Stimulated activated CD8-positive, alpha-beta memory T cell treated with anti-CD3 and anti-CD28 coated beads, Interleukin-7, amount 100 ng/mL, for 4 hours (primary cell): ENCODE measurements at places on chromosomes 5 and 9.

DNA sequence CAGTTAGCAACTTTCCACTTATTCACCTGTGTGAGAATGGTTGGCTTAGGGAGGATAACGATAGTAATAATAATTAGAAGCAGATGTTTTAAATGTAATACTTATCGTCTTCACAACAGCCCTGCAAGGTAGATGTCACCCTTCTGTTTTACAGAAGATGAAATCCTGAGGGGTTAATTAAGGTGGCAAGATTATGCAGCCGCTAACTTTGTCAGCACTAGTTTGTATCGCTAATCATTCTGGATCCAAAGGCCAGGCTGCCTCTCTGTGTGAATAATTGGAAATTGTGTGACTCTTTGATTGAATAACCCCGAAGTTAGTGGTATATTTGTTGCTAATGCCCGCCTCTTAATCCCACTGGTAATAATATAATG is 635 bp downstream of the IFT74 start:
- no peak for DNase-seq

- no peak for DNase-seq
These were observed 121.4 kb downstream of the NFIB start for GRCh38 chr9:14192556-14192955.

- no peak for DNase-seq
These were observed 117.2 kb downstream of the PSD2 start for GRCh38 chr5:139912804-139913203.

GRCh38 chr9:14585730-14586473 is 107.3 kb downstream of the ZDHHC21 start:
- DNase-seq, result no peak

- DNase-seq, result no peak
These were observed 117.5 kb upstream of the ZNF462 start for GRCh38 chr9:106745457-106745856.

DNA sequence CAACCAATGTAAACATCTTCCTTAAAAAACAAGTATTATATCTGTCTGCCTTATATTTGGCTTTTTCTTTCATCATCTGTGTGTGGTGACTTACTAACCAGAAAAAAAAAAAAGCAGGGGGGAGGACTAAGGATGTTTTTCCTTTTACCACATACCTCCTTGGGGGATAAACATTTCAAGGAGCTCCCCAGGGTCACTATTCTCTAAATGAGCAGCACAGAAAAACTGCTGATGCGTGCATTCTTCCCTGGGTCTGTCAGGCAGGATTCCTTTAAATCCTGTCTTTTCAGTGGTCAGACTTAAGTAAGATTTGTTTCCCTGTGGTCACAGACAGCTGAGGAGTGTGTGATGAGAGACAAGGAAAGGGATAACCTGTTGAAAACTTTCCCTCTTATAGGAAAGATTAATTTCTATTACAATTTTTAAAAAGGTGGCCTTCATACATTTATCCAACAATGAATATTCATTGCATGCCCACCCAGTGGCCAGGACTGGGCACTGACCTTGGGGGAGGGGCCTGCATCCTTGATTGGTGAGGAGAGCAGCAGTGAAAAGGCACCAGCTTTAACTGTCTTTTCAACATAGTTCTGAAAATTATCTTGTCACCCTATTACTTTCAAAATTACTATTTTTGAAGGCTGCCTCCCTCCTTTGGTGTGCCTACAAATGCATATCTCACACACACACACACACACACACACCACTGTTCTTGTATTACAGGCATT is 123.1 kb downstream of the TLE4 start:
- DNase-seq, result no peak
